ENCODE measurements at places on chromosomes 13 and 19. TPM values are rescaled to one million over a fixed set of nuclear protein-coding genes. Genes with fewer than 3 reads are reported as not detected.

DNA sequence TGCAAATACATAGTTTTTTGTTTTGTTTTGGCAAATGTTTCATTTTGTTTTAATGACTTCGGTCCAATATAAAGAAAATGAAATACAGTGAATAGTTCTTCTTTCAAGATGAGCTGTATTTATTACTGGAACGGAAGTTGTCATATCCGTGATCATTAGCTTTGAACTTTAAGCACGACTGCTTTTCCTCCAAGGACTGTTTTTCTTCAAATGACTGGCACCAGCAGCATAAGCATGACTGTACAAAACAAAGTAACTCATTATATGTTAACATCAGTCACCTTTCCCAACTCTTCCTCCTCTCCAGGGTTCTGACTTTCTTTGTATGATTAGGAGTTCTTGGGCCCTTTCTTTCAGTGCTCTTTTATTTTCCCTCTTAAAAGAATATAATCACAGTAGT is 20.5 kb downstream of the EDNRB start:
- H3K4me3 ChIP-seq = no peak overlapping the region
- H3K27me3 ChIP-seq = no peaks in the 10 kb centered on the region
- H3K27ac ChIP-seq = peak overlapping the region; percentile 50
- H3K36me3 ChIP-seq = peaks cover 12% of the 10 kb centered on the region

DNA sequence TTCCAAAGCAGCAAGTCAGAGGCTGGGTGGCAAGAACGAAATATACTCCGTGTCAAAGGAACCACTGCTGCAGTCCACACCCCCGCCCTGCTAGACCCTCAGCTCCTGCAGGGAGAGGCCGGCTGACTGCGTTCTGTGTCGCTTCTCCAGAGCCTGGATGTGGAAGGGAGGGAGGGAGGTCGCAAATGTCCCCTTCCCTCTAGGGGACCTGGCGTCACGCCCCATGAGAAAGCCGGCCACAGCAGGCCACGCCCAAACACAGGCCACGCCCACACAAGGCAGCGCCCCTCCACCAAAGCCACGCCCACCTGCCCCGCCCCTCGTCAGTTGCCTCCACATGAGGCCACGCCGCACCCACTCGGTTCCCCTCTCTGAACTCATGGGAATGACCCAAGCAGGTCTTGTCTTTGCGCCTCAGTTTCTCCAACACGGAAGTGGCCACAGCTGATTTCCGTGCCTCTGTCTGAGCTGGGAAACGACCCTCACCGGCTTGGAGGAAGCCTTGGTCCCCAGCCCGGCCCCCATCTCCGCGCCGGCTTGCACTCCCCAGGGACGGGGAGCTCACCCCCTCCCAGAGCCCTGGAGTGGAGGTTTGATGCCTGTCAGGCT is 38.4 kb upstream of the TCF3 start:
- peaks cover 86% of the 10 kb centered on the region for H3K27me3 ChIP-seq
- no peak overlapping the region for H3K27ac ChIP-seq
- H3K36me3 ChIP-seq = no peaks in the 10 kb centered on the region
- H3K4me3 ChIP-seq = no peak overlapping the region

DNA sequence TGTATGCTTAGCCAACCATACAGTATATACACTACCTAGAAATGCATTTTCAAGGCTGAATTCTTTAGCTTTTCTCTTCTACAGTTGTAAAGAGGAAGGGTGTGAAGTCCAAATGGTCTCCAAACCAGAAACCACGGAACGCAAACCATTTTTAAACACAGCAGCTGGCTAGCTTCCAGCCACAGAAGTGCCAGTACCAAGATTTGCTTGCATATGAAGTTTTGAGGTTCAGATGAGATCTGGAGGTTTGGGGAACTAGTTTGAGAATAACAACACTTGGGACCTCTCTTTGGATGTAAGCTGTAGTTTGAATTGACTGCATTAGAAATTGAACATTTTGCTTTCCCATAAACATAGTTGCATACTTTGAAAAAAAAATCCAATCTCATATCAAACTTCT is 1243.5 kb downstream of the EFNB2 start:
- no peak for DNase-seq
- no peaks in the 10 kb centered on the region for H3K36me3 ChIP-seq

DNA sequence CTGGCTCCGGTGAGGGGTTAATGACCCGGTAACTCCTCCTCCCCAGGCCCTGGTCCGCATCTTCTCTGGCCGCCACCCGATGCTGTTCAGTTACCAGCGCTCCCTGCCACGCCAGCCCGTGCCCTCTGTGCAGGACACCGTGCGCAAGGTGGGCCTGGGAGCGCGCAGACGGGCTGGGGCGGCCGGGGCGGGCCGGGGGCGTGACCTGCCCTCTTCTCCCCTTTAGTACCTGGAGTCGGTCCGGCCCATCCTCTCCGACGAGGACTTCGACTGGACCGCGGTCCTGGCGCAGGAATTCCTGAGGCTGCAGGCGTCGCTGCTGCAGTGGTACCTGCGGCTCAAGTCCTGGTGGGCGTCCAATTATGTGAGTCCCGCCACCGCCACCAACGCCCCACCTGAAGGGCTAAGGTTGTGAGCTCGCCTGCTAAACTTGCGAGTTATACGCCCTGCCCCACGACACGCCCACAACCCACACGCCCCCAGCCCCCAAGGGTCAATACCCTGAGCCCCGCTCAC is 10.4 kb downstream of the CPT1C start:
- H3K4me3 ChIP-seq = no peak overlapping the region
- no peaks in the 10 kb centered on the region for H3K27me3 ChIP-seq
- no peaks in the 10 kb centered on the region for H3K4me1 ChIP-seq

DNA sequence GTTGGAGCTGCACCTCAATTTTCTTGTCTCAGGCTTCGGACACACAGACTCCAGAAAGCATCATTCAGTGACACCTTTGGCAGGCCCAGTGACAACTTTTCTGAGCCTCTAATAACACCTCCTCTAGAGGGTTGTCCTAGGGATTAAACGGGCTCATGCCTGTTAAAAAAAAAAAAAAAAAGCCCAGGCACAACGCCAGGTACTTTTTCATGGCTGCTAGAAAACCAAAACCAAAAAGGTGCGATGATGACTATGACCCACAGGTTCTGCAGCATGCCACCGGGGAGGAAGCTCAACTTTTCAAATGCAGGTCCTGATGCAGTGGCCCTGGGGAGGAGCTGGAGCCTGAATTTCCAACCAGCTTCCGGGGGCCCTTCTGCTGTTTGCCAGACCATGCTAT is 184.2 kb downstream of the ABCC4 start:
- no peak for DNase-seq
- H3K27ac ChIP-seq = no peak overlapping the region
- no peak overlapping the region for H3K4me3 ChIP-seq
- no peaks in the 10 kb centered on the region for H3K27me3 ChIP-seq
- no peaks in the 10 kb centered on the region for H3K36me3 ChIP-seq

DNA sequence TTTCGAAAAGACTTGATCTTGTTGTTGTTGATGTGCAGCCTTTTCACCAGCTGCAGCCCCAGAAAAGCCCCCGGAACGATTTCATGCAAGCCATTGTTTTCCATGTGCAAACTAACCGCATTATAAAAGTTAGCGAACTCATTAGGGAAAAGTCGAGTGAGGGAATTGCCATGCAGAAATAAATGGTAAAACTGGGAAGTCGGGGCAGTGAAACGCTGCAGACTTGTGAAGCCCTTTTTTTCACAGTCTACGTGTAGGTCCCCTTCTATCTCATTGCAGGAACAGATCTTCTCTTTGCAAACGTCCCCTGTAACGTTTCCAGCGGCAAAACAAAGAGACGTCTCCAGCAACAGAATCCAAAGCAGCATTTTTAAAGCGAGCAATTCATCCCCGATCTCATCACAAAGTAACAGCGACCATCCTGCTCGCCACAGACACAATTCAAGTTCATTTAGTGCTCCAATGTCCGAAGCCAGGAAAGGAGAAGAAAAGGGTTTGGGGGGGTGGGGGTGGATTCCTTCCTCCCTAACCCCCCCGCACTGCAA is 1.1 kb downstream of the SLITRK1 start:
- H3K36me3 ChIP-seq = no peaks in the 10 kb centered on the region
- no peak overlapping the region for H3K27ac ChIP-seq
- peaks cover 40% of the 10 kb centered on the region for H3K27me3 ChIP-seq
- peak overlapping the region; percentile 9 for H3K4me3 ChIP-seq

GRCh38 chr19:44640518-44640917 is 3.2 kb upstream of the PVR start:
- H3K36me3 ChIP-seq = no peaks in the 10 kb centered on the region
- H3K27me3 ChIP-seq = no peaks in the 10 kb centered on the region
- H3K4me1 ChIP-seq = no peaks in the 10 kb centered on the region
- H3K4me3 ChIP-seq = no peak overlapping the region
- no peak for DNase-seq

DNA sequence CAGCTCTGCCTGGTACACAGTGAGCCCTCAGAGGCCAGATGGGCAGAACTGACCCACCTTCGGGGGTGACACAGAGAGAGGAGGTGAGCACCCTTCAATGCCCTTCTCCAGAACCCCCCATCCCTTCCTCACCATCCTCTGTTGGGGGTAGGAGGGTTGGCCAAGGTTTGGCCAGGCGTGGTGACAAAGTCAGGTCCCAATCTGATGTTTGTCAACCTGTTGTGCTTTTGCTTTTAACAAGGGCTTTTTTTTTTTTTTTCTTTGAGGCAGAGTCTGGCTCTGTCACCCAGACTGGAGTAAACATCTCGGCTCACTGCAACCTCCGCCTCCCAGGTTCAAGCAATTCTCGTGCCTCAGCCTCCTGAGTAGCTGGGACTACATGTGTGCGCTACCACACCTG is 7.3 kb downstream of the PTGIR start:
- H3K27ac ChIP-seq = no peak overlapping the region
- H3K4me3 ChIP-seq = no peak overlapping the region
- no peak for DNase-seq

DNA sequence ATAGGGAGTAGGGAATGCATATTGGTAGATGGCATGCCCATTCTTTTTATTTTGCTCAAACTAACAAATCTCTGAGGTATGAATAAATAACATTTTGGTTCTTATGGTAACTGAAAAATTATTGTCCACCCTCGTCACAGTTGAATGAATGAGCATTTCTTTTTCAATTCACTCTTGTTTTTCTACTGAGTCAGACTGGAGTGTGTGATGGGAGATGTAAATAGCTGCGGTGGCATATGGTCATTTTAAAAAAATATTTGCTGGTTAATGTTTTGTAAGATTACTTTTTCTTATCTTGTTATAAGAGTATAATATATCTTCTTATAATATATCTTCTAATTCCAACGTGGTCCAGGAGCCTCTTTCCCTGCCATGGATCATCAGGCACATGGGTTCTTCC is 586.5 kb downstream of the SLITRK5 start:
- no peak overlapping the region for H3K27ac ChIP-seq
- H3K36me3 ChIP-seq = no peaks in the 10 kb centered on the region
- no peaks in the 10 kb centered on the region for H3K27me3 ChIP-seq

- H3K27me3 ChIP-seq = no peaks in the 10 kb centered on the region
- no peaks in the 10 kb centered on the region for H3K36me3 ChIP-seq
- H3K27ac ChIP-seq = no peak overlapping the region
- DNase-seq = no peak
- no peak overlapping the region for H3K4me3 ChIP-seq
These were observed 72.0 kb upstream of the GPR183 start for GRCh38 chr13:99378985-99379733.

- H3K27me3 ChIP-seq = no peaks in the 10 kb centered on the region
- H3K36me3 ChIP-seq = no peaks in the 10 kb centered on the region
- DNase-seq = no peak
- no peak overlapping the region for H3K27ac ChIP-seq
- H3K4me3 ChIP-seq = no peak overlapping the region
- H3K4me1 ChIP-seq = no peaks in the 10 kb centered on the region
These were observed 47.9 kb upstream of the FLT1 start for GRCh38 chr13:28542804-28543203.

DNA sequence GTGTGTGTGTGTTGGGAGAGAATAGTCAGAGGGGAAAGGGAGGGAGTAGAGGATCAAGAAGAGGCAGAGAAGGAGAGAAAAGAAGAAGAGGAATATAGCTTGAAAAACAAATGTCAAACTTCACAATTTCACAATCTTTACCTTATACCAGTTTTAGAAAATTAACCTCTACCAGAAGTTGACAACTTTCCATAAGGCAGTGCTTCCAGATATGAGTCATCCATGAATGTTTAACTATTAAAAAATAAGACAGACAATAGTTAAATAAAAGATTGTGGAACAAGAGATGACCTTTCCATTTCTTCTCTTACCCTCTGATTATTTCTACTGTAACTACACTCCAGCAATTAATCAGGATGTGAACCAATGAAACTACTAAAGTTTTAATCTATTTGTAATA is 229.4 kb downstream of the ITGBL1 start:
- H3K27me3 ChIP-seq = no peaks in the 10 kb centered on the region
- no peak overlapping the region for H3K27ac ChIP-seq
- no peaks in the 10 kb centered on the region for H3K4me1 ChIP-seq
- H3K36me3 ChIP-seq = no peaks in the 10 kb centered on the region
- no peak for DNase-seq

- no peak overlapping the region for H3K27ac ChIP-seq
- H3K4me1 ChIP-seq = peaks cover 10% of the 10 kb centered on the region
- no peak for DNase-seq
- H3K27me3 ChIP-seq = no peaks in the 10 kb centered on the region
- no peaks in the 10 kb centered on the region for H3K36me3 ChIP-seq
- H3K4me3 ChIP-seq = no peak overlapping the region
These were observed 5.6 kb upstream of the PKN1 start for GRCh38 chr19:14427461-14427860.

GRCh38 chr19:33430674-33431277 is 57.3 kb downstream of the CEBPG start:
- no peak overlapping the region for H3K4me3 ChIP-seq
- H3K36me3 ChIP-seq = peaks cover 13% of the 10 kb centered on the region
- H3K27ac ChIP-seq = no peak overlapping the region
- no peaks in the 10 kb centered on the region for H3K27me3 ChIP-seq
- DNase-seq = no peak
- H3K4me1 ChIP-seq = no peaks in the 10 kb centered on the region

GRCh38 chr13:32261567-32261966 is 53.6 kb downstream of the ZAR1L start:
- H3K4me3 ChIP-seq = no peak overlapping the region
- H3K4me1 ChIP-seq = peaks cover 47% of the 10 kb centered on the region
- H3K27ac ChIP-seq = no peak overlapping the region
- no peaks in the 10 kb centered on the region for H3K27me3 ChIP-seq
- no peaks in the 10 kb centered on the region for H3K36me3 ChIP-seq

DNA sequence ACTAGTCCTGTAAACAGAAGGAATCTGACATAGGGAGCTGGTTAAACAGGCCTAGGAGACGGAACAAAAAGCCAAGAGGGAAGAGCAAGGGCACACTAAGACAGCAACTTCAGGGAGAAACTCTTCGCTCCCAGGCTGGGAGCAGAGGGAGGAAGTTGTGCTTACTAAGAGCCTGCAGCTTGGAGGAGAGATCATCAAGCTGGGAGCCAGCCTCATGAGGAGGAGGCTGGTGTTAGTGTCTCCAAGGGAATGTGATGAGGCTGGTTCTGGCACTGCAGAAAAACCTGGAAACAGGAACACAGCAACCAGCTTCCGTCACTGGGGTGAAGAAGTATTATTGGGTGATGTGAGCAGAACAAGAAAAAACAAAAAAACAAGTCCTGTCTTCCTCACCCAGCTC is 1027.3 kb downstream of the UQCRFS1 start:
- no peaks in the 10 kb centered on the region for H3K27me3 ChIP-seq
- no peak overlapping the region for H3K4me3 ChIP-seq
- no peaks in the 10 kb centered on the region for H3K4me1 ChIP-seq
- DNase-seq = no peak
- no peaks in the 10 kb centered on the region for H3K36me3 ChIP-seq

The CD70 gene
- 0.87 TPM for total RNA-seq

The RDH13 gene
- 25.7 TPM for total RNA-seq

The KIR3DL1 gene
- not detected for total RNA-seq

The GAS6 gene
- 317 TPM for total RNA-seq

The OR10H5 gene
- total RNA-seq = not detected

The LRG1 gene
- 1.0 TPM for total RNA-seq

The KLHL1 gene
- not detected for total RNA-seq

The CEACAM6 gene
- total RNA-seq = not detected
